ENCODE measurements at places on chromosomes 3 and 15.

DNA sequence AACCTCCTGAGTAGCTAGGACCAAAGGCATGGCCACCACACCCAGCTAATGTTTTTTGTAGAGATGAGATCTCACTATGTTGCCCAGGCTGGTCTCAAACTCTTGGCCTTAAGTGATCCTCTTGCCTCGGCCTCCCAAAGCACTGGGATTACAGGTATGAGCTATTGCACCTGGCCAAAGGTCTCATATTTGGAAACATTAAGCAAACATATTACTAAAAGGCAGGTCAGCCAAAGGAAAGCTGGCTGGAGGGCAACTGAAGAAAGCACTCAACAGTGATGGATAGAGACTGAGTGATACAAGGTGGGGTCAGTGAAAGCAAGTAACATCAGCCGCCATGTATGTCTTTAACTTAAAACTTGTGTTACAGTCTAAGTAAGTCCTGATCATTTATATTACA is 57.5 kb downstream of the TBC1D2B start:
- no peak for DNase-seq

GRCh38 chr15:76636059-76636458 is 269.1 kb downstream of the SCAPER start:
- DNase-seq, result no peak

DNA sequence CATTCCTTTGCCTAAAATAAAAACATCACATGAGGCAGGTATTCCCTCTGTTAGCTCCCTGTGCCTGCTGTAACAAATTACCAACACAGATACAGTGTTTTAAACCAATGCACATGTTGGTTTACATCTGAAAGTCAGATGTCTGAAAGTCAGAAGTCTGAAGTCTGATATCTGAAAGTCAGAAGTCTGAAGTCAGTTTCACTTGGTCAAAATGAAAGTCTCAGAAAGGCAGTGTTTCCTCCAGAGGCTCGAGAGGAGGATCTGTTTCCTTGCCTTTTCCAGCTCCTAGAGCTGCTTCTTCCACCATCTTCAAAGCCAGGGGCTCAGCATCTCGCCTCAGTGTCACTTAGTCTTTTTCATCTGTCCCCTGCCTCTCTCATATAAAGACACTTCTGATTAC is 22.0 kb downstream of the SST start:
- no peak for DNase-seq

GRCh38 chr3:194654443-194654842 is 17.5 kb downstream of the LSG1 start:
- DNase-seq, result no peak

- DNase-seq, result no peak
Observed at GRCh38 chr3:123423031-123423430, 25.9 kb downstream of the ADCY5 start.

Measured in stimulated activated CD8-positive, alpha-beta memory T cell treated with anti-CD3 and anti-CD28 coated beads, Interleukin-7, amount 100 ng/mL, for 4 hours (primary cell).